Glomerular endothelial cell (primary cell): ENCODE measurements at places on chromosomes 16 and 17. TPM values are rescaled to one million over a fixed set of nuclear protein-coding genes. Genes with fewer than 3 reads are reported as not detected.

- DNase-seq: no peak
These were observed 27.9 kb upstream of the C16orf95 start for GRCh38 chr16:87344931-87345631.

DNA sequence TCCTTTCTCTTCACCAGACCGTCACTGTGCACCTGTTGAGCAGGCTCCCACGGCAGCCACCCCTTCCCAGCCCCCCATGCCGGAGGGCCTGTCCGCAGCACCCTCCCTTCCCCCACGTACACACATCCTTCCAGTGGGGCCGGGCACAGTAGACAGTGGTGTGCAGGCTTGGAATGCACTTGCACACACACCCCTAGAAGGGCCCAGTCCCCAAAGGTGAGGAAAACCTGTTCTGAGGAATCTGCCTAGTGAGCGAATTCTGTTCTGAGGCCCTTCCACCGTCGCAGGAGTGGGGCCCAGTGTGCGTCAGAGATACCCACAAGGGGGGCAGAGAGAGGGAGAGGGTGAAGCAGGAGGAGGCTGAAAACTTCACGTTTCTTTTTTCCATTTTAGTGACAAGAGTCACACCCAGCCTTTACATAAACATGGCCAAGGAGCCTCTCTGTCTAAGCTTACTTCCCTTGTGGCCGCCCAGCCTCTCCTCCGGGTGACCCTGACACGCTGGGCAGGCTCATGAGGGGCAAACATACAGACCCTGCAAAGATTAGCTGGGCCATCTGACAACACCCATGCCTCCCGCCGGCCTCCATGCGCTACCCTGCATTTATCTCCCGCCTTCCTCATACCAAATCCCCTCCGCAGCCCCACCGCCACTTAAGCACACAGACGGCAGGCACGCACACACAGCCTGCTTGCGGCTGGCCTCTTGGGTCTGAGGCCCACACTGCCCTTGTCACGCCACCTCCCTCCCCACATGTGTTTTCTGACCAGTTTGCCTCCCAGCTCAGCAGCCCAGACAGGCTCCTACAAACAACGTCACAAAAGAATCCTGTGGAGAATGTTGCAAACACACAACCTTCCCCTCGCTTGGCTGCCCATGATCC is 1.8 kb downstream of the ZBTB4 start:
- no peak for DNase-seq

Gene TNP2
- total RNA-seq: not detected in 2 replicates

Gene CSF3
- 10.5 and 23.1 TPM in 2 replicates for total RNA-seq

DNA sequence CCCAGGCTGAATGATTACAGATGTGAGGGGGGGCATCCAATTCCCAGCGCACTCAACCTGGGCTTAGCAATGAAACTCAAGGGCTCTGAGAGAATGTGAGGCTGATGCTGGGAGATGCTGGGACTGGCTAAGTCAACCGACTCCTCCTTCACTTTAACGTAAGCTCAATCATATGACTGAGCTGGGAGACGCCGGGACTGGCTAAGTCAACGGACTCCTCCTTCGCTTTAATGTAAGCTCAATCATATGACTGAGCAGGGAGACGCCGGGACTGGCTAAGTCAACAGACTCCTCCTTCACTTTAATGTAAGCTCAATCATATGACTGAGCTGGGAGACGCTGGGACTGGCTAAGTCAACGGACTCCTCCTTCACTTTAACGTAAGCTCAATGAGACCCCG is 179.4 kb downstream of the VPS53 start:
- no peak for DNase-seq

Gene PDE6G
- total RNA-seq: 2.7 and 3.2 TPM in 2 replicates

- no peak for DNase-seq
These were observed 25.5 kb downstream of the AXIN2 start for GRCh38 chr17:65535777-65536572.

- no peak for DNase-seq
These were observed 23.6 kb upstream of the ABR start for GRCh38 chr17:1203111-1203966.

Gene ITGB4
- total RNA-seq: 0.76 and 4.8 TPM in 2 replicates

DNA sequence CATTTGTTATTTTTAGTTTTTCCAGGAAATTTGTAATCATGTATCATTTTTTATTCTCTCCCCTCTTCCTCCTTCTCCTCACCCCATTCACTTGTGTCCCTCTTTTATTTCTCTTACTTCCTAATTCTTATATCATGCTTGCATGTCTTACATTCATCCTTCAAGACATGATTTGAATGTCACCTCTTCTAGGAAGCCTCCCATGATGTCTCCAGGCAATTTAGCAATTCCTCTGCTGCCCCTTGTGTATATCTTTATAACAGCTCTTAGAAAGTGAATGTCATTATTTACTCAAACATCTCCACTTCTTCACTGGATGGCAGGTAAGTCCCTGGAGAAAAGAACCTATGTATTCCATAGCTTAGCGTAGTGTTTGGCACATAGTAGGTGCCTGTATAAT is 7.8 kb downstream of the HNF1B start:
- DNase-seq: no peak

Gene NPIPB4
- 17.1 and 50.2 TPM in 2 replicates for total RNA-seq

- DNase-seq: no peak
These were observed 9.9 kb downstream of the C16orf86 start for GRCh38 chr16:67676516-67676915.

Gene RDM1
- 0.47 TPM in 1 of 2 replicates, not detected in the other for total RNA-seq

DNA sequence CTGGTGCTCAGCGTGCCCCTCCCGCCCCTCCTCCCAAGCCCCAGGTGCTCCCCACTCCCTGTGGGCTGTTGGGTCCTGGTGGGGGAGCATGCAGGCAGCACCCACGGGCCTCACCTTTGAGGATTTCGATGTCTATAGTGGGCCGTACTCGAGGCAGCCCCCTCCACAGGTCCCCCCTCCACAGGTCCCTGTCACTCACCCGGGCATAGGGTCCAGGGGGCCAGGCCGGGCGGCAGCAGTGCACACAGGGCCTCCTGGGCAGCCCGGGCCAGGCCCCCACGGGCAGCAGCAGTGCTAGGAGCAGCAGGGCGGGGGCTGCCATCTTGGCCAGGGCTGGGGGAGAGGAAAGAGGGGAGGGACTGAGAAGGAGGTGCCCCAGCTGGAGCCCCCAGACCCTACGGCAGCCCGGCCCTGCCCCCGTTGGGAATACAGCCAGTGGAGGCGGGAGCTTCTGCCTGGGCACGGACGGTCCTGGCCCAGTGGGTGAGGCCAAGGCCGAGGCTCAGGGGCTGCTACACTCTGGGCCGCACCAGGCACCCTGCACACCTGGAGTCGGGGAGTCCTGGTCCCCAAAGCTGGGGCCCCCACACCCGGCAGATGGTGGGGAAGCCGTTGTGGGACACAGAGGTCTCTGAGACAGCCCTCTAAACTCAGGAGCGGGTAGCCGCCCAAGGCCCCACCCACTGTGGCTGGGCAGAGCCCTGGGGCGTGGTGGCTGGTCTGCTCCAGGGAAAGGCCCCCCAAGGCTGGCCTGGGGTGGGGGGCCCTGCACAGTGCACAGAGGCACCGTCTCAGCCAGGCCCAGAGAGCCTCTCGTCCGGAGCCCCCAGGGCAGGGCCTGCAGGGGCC is 1.2 kb downstream of the C1QTNF8 start:
- DNase-seq: no peak

DNA sequence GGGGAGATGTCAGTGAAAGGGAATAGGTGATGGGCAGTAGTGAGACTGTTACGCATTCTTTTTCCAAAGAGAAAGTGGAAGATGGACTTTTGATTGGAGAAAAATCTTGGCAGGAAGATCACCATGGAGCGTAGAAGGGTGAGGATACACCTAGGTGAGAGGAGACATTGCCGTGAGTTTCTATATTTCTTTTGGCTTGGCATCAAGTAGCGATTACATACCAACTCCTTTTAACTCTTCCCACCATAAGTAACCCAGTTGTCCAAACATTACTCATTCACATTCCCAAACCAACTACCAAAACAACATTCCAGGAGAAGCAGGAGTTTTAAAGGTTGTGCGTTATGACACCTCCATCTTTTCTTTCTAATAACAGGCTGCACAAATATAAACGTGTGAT is 10.7 kb upstream of the KRT28 start:
- DNase-seq: no peak

GRCh38 chr16:67428146-67428731 is 2.7 kb upstream of the HSD11B2 start:
- no peak for DNase-seq

- no peak for DNase-seq
These were observed 4.9 kb upstream of the RAB11FIP4 start for GRCh38 chr17:31386542-31387075.

- DNase-seq: no peak
These were observed 692.9 kb upstream of the KIF2B start for GRCh38 chr17:53129863-53130262.

DNA sequence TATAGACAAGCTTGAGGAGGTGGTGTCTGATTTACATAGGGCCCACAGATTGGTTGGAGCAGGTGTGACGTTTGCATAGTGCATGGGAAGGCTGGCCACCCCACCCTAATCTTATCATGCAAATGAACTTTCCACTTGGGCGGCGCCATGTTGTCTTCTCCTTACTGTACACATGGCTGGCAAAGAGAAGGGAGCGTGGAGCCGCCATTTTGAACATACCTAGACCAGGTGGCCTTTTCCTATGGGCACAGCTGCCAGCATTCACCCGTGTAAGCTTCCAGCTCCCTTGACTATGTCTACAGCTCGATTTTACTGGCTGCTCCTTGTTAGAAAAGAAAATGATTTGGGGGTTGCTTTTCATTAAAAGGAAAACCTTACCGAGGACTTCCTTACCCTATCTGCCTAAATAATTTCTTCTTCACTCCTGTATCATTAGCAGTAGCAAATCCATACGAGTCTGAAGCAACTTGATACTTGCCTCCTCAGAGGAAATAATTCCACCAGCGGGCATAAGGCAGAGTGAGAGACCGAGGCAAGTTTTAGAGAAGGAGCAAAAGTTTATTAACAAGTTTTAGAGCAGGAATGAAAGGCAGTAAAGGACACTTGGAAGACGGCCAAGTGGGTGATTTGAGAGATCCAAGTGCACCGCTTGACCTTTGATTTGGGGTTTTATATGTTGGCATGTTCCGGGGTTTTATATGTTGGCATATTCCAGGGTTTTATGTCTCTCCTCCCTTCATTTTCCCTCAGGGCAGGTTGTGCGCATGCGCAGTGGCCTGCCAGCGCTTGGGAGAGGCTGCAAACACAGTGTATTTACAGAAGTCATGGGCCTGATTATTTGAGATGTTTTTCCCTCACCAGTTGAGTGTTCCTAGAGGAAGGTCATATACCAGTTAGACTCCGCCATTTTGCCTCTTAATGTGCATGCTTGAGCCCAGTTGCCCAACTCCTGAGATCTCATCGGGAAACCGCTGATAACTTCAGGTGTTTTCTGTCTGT is 65.7 kb downstream of the MARF1 start:
- no peak for DNase-seq

Gene PSMB3
- 207 TPM in 2 replicates for total RNA-seq

DNA sequence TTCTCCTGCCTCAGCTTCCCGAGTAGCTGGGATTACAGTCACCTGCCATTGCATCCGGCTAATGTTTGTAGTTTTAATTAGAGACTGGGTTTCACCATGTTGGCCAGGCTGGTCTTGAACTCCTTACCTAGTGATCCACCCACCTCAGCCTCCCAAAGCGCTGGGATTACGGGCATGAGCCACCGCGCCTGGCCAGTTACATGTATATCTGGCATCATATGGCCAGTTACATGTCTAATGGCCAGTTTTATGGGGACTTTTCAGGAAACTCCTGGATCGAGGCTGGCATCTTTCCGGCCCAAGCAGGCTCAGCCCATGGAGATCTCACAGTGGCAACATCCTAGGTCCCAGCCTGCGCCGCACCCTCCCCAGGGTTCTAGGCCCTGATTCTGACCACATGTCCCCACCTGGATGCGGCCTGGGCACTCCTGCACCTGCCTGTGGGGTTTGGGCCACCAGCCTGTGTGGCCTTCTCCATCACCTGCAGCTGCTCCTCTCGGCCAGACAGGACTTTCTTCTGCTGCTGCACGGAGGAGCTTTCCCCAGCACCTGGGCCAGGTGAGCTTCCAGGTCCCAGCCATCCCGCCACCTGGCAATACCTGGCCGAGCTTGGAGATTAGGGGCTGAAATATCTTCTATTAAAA is 1.3 kb upstream of the CIAO3 start:
- no peak for DNase-seq
